ENCODE measurements at places on chromosomes 5 and 9.

- DNase-seq = peak; percentile 95
Observed at GRCh38 chr9:125189361-125190289, at the start of gene PPP6C. PPP6C (minus strand) TSS chr9:125189803; CDS start chr9:125189718, 85 bp downstream.

- DNase-seq = peak; percentile 89
Observed at GRCh38 chr5:132495667-132496190, 5.2 kb upstream of the IRF1 start.

DNA sequence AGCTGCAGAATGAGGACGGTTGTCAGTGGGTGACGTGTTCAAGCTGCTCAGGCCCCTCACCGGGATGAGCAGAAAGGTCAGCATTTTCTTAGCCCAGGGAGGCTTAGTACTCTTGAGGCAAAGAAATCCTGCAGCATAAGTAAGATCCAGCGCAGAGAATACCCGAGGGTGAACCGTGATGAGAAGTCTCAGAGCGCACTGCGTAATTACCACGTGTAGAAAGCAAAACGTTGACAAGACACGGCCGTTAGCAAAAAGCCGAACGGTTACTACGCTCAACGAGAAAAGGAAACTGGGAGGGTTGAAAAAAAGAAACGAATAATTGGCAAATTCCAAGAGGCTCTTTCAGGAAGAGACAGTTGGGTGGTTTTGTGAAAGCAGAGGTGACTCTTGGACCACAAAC is 104.0 kb downstream of the COL23A1 start:
- DNase-seq = no peak

DNA sequence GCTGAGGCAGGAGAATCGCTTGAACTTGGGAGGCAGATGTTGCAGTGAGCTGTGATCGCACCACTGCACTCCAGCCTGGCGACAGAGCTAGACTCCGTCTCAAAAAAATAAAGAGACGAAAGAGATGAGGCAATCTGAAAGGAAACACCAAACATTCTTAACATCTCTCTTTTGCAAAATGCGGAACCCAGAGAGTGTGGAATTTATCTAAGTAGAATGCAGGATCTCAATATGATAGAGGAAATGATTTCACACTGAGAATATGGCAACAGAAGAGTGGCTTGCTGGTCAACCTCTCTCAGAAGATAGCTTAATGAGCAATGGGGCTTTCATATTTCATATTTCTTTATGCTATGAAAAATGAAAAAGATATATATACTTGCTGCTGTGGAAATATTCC is 33.4 kb upstream of the PCA3 start:
- no peak for DNase-seq

GRCh38 chr5:27947088-27947487 is 908.7 kb upstream of the CDH9 start:
- DNase-seq = no peak
